Right forelimb (tissue), 1 donor: ENCODE measurements at places on chromosomes 1 and 21.

- no peak for DNase-seq
Measured at GRCh38 chr1:207968521-207969009, 57.6 kb upstream of the CD34 start.

DNA sequence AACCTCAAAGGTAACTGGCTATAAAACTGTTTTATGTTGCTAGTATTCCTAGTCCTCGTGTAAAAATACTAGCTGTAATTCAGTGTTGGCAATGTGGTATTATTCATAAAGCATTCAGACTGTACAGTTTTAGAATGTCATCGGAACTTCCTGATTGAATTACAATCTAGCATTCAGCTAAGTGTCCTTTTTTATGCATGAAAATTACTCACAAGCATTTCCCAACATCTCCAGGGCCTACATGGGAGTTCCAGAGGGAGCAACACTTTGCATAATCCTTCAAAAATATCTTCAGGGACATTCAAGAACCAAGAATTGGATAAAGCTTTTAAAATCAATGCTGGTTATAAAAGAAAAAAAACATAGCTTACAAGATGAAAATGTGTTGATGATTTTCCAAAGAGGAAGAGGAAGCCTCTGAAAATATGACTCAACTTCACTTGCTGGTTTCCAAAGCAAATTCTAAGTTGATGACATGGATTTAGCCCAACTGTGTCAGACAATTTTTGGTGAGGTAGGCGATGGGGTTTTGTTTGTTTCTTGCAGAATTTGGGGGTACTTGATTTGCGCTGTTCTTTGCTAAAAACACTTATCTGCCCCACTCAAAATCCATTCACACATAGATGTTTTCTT lies 137.8 kb downstream of the SLC44A5 start:
- DNase-seq, result no peak

DNA sequence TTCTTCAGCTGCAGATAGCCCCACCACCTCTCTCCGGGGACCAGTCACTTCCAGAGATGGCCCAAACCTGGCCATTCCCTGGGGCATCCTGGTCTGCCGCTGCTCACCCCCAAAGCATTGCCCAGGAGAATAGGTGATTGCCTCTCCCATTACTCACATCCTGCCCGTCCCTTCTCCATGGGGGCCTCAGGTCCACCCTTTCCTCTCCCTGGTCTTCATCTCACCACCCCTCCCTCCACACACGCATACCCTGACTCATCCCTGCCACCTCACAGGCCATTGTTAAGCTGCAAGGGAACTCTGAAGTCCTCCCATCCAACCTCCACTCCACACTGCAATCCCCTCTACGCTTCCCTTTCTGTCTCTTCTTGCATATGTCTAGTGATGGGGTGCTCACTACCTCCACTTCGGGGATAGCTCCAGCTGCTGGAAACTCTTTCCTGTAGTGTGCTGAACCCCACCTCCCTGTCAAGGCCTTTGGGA lies at the start of gene PLEKHG5:
PLEKHG5 (minus strand) TSS at position 188 of the 483 bp plus-strand sequence. CDS start 14,096 bp downstream, outside the sequence.
- DNase-seq, result no peak

- DNase-seq, result no peak
Measured at GRCh38 chr1:234649432-234650081, 39.6 kb upstream of the IRF2BP2 start.
